ENCODE measurements at places on chromosomes 3 and 15.

DNA sequence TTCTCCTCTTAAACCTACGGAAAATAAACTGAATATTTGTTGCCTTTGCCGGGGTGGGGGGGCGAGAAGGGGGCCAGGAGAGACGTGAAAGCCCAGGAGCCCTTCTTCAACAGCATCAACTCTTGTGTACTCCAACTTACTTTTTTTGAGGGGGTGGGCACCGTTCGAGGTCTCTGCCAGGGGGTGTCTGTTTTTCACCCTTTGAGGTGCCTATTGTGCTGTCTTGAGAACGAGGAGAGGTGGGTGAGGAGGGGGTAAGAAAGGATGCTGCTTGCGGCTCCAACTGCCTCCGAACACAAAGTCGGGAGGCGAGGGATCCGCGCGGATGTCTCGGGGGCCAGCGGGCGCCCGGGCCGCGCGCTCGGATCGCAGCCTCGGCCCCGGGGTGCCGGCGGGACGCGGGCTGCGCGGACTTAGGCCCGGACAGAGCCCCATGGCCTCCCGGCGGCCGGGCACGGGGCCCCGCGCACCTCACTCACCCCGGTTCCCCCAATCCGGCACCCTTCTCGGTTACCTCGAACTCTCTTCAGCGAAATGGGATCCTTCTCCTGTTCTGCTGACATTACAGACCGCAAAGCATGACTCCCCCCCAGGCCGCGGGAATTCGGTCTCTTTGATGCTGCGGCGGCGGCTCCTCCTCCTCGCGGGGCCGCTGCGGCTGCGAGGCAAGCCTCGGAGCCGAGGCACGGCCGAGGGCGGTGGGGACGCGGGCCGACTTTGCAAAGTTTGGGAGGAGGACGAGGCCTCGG lies 650 bp downstream of the PYGO1 start:
- no peak for DNase-seq

- DNase-seq = no peak
Observed at GRCh38 chr15:88746451-88746850, 56.8 kb upstream of the ACAN start.

GRCh38 chr15:56082263-56082761 lies 88.9 kb upstream of the NEDD4 start:
- DNase-seq = no peak

GRCh38 chr3:43413676-43414368 lies 127.5 kb downstream of the SNRK start:
- no peak for DNase-seq

- no peak for DNase-seq
Observed at GRCh38 chr15:63250312-63250965, 27.0 kb upstream of the APH1B start.

GRCh38 chr3:26205475-26205874 lies 415.6 kb downstream of the OXSM start:
- no peak for DNase-seq
